ENCODE measurements at places on chromosomes 3 and 15.

DNA sequence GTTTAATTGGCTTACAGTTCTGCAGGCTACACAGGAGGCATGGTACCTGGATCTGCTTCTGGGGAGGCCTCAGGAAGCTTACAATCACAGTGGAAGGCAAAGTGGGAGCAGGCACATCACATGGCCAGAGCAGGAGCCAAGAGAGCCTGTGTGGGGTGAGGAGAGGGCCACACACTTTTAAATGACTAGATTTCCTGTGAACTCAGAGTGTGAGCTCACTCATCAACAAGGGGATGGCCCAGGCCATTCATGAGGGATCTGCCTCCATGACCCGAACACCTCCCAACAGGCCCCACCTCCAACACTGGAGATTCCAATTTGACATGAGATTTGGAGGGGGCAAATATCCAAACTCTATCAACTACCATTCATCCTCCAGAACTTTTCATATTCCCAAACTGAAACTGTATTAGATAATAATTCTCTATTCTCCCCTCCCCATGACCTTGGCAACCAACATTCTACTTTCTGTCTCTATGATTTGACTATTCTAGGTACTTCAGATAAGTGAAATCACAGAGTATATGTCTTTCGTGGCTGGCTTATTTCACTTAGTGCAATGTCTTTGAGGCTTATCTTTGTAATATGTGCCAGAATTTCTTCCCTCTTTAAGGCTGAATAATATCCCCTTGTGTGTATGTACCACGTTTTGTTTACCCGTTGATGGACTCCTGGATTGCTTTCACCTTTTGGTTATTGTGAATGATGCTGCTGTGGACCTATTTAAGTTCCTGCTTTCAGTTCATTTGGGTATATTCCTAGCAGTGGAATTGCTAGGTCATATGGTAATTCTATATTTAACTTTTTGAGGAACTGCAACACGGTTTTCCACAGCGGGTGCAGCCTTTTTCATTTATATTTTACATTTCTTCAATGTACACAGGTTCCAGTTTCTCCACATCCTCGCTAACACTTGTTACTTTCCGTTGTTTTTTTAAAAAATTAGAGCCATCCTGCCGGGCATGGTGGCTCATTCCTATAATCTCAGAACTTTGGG is 43.8 kb downstream of the TKT start:
- no peak for DNase-seq

DNA sequence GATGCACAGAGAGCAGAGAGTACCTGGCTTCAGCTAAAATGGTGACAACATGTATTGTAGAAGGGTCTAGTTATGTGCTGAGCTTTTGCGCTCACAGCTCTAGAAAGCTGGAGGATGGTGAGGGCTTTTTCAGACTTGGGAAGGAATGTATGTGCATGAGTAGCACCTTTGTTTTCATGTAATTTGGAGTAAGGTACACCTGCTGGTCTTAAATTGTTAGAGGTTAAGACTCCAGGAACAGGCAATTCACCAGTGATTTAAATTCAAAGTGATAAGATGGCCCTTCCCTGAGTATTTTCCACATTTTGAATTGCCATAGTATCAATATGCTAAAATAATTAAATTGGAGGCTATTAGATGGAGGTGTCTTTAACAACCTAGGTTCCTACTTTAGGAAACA is 436.4 kb upstream of the GOLIM4 start:
- DNase-seq: no peak

- DNase-seq: no peak
Observed at GRCh38 chr3:49616491-49616941, 57.6 kb upstream of the APEH start.

GRCh38 chr3:186717039-186717457 is at the start of gene KNG1:
KNG1 (plus strand) TSS chr3:186717359; CDS start chr3:186717543, 184 bp downstream.
- no peak for DNase-seq

DNA sequence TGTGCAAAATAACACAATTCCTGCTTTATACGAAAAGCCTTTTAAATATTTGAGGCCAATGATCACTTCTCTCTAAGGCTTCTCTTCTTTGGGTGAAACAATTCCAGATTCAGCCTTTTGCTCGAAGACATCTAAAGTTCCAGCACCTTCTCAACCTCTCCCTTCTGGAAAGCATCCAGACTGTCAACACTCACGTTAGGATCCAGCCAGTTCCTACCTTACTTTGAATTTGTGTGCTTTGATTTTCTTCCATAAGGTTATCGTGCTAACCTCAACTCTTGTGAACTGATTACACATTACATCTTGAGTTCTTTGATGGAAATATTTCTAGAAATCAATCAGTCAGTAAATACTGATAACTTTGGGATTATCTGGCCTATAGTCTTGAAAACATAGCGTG is 125.3 kb upstream of the ETV5 start:
- no peak for DNase-seq

DNA sequence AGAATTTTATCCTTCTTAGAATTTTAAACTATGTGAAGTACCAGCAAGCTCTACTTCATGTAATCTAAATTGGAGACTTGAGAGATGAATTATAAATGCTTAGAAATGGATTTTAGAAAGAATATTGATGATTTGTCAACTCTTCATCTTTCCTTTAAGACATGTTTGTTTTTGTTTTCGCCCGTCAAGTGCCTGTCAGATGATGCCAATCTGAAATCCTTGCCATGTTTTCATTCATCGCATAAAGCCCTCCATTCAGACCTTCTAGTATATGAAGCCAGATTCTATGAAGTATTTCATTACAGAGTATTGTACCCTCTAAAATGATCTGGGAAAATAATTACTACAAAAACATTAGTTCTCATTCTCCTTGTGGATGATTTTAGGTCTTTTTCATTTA is 223.2 kb upstream of the SOX2 start:
- DNase-seq: no peak

- DNase-seq: no peak
Observed at GRCh38 chr3:173912126-173912525, 514.6 kb downstream of the NLGN1 start.

DNA sequence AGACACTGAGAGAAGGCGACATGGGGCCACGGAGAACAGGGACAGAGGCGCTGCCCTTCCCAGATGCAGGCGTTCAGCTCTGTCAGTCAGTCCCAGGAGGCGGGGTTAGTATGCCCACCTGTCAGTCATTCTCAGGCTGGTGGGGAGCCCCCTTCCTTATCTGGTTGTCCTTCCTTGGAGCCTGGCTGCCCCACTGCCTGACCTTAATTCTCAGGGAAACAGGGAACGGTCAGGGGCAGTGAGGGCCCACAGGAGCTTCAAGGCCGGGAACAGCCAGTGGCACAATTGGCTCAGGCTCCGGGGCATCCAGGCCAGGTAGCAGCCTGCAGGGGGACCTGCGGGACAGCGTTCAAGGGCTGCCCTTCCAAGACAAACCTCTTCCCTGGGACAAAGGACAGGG is 133.2 kb downstream of the CHSY1 start:
- no peak for DNase-seq

DNA sequence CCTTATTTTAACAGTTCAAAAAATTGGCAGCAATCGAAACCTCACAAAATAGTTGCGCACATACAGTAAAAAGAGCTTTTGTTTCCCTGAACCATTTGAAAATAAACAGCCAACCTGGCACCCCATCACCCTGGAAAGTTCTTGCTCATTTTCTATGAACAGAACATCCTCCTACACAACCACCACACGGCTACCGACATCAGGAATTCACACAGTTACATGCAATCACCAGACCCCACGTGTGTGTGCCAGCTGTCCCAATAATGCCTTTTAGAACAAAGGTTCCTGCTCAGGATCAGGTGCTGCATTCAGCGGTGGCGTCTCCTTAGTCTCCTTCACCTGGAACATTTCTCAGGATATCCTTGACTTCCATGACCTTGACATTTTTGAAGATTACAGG is 186.5 kb downstream of the KLF13 start:
- DNase-seq: no peak

DNA sequence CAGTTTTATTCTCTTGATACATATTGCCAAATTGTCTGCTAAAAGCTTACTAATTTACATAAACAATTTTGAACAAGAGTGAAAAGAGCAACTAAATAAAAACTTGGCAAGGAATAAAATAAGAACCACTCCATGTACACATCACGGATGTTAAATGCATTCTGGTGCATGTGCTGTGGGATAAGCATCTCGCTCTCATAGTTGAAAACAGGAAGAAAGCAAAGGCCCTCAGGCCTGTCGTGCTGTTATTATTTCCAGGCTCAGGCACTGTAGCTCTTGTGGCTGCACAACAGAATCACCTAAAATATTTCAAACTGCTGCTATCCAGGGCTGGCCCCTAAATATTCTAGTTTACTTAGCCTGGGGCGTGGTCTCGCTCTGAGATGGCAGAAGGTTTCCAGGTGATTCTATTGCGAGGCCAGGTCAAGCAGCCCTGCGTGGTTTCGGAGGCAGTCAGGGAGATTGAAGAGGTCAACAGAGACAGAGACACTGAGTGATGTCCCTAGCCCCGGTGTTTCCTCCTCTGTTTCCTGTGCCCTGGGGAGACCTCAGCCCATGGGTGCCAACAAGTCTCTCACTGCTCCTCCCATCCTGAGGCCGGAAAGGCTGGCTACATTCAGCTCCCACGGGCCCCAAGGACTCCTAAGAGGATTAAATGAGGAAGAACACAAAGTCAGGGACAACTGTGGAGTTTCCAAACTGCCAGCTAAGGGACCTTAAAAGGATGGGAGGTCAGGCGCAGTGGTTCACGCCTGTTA is 18.2 kb upstream of the PDIA5 start:
- no peak for DNase-seq

DNA sequence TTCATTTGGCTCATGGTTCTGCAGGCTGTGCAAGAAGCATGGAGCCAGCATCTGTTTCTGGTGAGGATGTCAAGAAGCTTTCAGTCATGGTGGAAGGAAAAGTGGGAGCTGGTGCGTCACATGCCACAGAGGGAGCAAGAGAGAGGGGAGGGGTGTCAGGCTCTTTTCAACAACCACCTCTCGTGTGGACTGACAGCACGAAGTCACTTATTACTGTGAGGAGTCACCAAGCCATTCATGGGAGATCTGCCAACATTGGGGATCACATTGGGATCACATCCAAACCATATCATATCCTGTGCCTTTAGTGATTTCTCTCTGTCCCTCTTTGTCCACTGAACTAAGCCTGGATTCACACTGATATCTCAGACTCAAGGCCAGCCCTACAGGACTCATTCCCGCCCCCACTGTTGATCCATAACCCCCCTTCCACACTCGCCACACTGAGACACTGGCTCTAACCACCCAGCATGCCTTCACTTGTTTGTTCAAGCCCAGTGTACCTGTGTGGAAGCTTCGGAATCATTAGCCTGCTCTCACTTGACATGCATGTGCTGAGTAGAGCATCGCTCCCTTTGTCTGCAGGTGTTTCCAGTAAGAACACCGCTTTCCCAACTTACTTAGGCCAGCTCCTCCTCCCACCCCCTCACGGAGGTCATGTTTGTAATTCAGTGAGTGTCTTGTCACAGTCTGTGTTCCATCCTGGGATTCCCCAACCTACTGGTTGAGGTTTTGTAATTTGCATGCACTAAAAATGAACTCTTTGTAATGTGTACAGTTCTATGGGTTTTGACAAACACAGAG is 132.2 kb downstream of the KLF13 start:
- no peak for DNase-seq

DNA sequence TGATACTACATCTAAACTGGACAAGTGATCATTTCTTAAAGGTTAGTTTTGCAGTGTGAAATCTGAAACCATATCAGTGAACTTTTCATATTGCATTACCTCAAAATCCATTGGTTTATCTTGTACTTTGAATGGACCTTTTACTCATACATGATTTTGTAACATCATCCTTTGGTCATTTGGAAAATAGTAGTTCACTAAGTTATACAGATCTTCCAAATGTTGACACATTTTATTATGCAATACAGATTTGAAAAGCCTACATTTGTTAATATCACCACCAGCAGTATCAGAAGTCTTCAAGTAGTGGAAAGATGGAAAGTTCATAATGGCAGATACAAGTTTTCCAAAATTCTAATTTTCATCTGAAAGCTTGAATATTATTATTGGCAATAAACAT is 64.0 kb upstream of the CDV3 start:
- no peak for DNase-seq

DNA sequence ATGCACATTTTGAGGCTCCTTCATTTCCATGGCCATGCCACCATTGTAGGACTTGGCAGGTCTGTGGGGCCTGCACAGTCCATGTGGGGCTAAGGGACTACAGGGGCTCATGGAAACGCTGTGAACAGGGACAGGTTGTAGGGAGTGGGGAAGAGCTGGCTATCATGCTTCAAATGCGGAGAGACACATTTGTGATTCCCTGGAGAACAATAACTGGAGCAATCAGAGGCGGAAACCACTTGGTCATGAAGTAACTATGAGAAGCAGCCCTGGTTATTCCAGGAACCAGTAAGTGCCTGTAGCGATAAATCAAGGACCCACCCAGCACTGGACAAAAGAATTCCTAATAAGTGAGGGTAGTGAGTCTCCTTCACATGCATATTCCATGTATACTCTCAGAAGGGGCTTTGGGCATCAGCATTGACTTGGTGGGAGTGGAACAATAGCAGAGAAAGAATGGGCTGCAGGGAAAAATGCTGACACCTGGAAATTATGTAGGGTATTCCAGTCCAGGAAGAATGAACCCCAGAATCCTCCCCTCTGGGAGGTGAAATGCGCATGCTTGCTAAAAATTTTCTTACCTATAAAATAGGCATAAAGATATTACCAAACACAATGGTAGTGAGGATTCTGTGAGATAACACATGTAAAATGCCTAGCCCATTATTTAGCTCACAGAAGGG is 251.4 kb upstream of the ROPN1 start:
- DNase-seq: no peak

GRCh38 chr15:47801522-47801921 is 84.2 kb downstream of the SEMA6D start:
- DNase-seq: no peak

GRCh38 chr15:27399241-27399640 is 428.3 kb downstream of the GABRG3 start:
- no peak for DNase-seq

- DNase-seq: peak; percentile 17
Observed at GRCh38 chr3:122497425-122497824, 17.3 kb downstream of the KPNA1 start.
